ENCODE measurements at places on chromosomes 13 and 19.

DNA sequence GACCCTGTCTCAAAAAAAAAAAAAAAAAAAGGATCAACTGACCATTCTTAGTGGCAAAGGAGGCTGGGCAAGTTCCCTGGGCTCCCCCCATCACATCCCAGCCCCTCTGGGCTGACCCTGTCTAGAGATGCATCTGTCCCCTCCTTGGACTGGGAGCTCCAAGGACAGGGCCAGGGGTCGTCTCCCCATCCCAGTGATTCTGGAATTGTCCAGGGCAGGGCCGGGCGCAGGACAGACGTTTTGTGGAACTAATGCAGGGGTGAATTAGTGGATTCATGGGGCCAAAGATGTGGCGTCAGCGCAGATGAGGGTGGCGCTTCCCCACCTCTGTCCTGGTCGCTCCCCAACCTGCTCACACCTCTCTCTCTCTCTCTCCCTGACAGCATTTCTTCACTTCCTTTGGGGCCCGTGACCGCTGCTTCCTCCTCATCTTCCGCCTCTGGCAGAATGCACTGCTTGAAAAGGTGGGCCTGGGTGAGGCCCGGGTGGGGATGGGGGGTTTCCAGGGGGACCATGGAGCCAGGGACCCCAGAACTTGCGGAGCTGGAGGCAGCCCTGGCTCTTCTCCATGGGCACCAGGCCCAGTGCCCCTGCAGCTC, 11.1 kb downstream of the GRAMD1A start:
- DNase-seq = no peak

- no peak for DNase-seq
These were observed 22.2 kb downstream of the SCGB2B2 start for GRCh38 chr19:34654796-34655195.

GRCh38 chr19:38402623-38402966, 298 bp upstream of the FAM98C start:
- DNase-seq = no peak

- DNase-seq = peak; percentile 1
These were observed 2.3 kb downstream of the OR7C2 start for GRCh38 chr19:14943601-14944000.

GRCh38 chr13:35884211-35884760, 246.9 kb downstream of the DCLK1 start:
- peak; percentile 30 for DNase-seq

GRCh38 chr13:56515441-56515840, 625.3 kb upstream of the PRR20A start:
- DNase-seq = no peak

Data from fibroblast of mammary gland (primary cell).